Activated CD4-positive, alpha-beta memory T cell treated with anti-CD3 and anti-CD28 coated beads for 36 hours (primary cell): ENCODE measurements at places on chromosomes 11 and 22.

- DNase-seq, result no peak
These were observed 13.0 kb upstream of the MFNG start for GRCh38 chr22:37499027-37499707.

DNA sequence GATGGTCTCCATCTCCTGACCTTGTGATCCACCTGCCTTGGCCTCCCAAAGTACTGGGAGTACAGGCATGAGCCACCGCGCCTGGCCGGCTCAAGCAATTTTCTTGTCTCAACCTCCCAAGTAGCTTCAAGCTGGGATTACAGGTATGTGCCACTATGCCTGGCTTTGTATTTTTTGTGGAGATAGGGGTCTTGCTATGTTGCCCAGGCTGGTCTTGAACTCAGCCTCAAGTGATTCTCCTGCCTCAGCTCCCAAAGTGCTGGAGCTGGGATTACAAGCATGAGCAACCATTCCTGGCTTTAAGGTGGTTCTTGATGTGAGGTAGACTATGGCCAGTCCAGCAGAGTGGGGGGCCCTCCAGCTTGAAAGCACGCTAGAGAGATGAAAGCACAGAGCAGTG, 7.6 kb downstream of the POLR2F start:
- DNase-seq, result no peak

- no peak for DNase-seq
These were observed 53.7 kb downstream of the SLC22A12 start for GRCh38 chr11:64644647-64645275.

GRCh38 chr22:25908212-25908611, 166.2 kb downstream of the MYO18B start:
- DNase-seq, result no peak

DNA sequence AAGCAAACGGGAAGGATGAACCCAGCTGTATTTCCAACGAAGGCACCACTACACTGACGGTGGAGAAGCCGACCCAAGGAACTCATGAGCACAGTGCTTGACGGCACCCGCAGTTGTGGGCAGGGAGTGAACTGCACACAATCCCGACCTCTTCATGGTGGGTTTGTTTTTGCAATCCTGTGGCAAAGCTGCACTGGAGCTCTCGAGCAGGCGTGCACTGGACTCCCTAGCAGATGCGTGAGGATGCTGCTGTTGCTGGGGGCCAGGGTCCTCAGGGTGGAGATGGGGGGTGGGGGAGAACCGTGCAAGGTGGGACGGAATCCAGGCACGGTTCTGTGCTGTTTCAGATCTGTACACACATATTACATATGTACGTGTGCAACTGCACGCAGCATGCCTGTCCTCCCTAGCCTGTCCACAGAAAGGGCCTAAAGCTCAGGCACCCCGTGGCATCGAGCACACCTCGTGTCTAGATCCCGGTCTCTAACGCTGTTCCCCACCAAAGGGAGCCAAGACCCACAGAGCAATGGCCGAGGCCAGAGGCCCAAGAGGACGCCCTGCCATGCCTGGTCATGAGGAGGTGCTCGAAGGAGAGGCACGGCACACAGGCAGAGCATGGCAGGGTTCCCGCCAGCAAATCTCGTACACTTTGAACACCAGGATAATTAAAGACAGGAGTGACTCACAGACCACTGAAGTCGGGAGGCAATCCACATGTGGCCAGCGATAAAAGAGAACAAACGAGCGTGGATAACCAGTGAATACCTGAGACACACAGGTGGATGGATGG, 17.6 kb downstream of the ALG12 start:
- DNase-seq, result no peak

DNA sequence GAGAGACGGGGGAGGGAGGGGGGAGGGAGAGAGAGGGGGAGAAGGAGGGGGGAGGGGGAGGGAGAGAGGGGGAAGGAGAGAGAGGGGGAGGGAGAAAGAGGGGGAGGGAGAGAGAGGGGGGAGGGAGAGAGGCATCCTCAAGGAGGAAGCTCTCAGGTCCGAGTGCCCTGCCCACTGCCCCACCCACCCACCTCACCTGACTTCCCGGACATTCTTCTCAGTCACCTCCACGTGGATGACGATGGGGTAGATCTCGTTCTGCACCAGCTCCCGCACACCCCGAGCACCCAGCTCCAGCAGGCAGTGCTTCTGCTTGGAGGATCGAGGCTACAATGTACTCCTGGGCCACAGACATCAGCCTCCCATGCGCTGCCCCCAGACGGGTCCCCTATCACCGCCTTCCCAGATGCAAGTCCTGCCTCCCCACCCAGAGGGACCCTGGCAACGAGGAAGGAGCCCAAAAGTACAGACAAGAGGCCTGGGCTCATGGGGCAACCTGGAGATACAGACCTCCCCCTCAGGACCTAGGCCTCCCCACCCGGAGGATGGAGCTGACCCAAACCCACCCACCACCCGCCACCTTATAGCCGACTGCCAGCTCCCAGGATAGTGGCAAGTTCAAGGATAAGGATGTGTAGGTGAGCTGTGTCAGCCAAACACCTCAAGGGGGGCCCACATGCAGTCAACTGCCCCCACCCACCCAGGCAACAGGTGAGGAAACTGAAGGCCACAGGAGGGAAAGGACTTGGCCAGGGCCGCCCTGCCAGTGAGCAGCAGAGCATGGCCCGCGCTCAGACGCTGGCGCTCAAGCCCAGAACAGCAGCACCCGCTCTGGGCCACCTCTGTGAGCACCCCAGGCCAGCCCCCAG, 5.6 kb upstream of the MFNG start:
- DNase-seq, result no peak

- no peak for DNase-seq
These were observed 85.4 kb downstream of the ATXN10 start for GRCh38 chr22:45757068-45757467.

GRCh38 chr11:126262216-126262615, 6.5 kb downstream of the SRPRA start:
- no peak for DNase-seq

DNA sequence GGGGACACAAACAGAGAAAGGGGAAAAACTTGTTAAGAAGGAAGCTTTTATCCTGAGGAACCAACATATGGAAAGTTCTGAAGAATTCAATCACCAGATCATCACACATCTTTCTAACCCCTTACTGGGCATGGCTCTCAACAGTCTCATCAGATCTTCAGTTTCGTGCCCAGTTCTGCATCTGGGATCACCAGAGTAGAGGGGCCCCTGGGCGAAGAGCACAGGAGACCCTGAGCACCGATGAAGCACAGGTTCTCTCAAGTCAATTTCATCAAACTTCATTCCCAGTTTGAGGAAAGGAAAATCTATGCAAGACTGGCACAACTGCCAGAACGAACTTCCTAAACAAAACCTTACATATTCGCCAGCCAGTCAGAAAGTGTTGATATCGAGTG, 8.5 kb upstream of the PYGM start:
- no peak for DNase-seq

- DNase-seq, result no peak
These were observed 93.1 kb upstream of the HORMAD2 start for GRCh38 chr22:29987137-29987536.

DNA sequence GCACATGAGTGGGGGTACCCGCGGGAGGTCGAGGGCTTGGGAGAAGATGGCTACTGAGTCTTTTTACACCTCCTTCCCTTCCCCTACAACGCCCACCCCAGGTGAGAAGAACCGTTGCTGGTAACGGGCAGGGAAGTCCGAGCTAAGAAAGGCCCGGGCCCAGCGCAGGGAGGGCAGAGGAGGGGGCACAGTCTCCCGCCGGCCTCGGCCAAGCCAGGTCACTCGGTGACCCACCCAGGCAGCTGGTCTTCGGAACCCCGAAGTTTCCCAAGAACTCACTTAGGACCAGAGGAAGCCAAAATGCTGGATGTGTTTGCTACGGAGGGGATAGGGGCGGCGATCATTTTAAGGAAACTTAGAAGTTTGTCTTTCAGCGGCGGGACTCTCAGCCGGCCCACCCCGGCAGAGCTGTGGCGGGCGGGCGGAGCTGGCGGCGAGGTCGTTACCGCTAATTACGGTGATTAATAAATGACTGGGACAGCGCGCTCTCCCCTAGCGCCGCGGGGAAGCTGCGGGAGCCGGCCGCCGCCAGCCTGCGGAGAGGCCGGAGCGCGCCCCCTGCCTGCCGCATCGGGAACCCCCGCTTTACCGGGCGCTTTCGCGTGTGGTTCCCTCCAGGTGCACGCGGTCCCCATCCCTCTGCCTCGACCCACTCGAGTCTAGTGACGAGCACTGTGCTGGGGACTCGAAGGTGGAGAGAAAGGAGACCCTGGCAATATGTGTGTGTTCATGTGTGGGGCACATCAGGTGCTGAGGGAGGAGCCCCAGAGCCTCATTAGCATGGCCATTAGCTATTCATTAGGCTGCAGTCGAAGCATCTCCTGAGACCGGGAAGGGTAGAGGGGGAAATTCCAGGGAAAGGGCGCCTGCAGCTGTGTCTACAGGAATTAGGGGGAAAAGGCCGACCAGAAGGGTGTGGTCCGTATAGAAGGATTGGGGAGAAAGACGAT, 945 bp downstream of the ROBO3 start:
- DNase-seq, result peak; percentile 68

DNA sequence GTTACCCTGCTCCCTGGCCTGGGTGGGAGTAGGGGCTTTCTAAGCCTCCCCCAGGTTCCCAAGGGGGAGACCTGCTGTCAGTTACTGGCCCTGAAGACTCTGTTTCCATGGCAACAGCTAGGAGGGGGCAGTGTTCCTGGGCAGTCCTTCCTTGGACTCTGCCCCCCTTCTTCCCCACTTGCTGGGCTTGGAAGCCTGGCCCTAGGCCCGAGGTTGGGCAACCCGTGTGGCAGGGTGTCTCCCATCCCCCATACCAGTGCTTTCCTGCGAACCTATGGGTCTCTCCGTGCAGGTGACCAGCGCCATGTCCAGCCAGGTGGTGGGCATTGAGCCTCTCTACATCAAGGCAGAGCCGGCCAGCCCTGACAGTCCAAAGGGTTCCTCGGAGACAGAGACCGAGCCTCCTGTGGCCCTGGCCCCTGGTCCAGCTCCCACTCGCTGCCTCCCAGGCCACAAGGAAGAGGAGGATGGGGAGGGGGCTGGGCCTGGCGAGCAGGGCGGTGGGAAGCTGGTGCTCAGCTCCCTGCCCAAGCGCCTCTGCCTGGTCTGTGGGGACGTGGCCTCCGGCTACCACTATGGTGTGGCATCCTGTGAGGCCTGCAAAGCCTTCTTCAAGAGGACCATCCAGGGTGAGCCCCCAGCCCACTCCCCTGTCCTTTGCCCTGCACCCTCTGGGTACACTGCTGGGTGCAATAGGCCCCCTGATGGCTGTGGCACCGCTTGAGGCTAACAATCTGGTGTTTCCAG, 1.7 kb downstream of the ESRRA start:
- no peak for DNase-seq

GRCh38 chr11:44361813-44362212, 51.9 kb upstream of the ALX4 start:
- DNase-seq, result no peak

GRCh38 chr11:8247312-8247711, 16.4 kb downstream of the LMO1 start:
- peak; percentile 35 for DNase-seq
